ENCODE measurements at places on chromosomes 5 and 9. TPM values are rescaled to one million over a fixed set of nuclear protein-coding genes. Genes with fewer than 3 reads are reported as not detected.

- DNase-seq, result no peak
Observed at GRCh38 chr5:169811023-169811422, 169.3 kb downstream of the INSYN2B start.

DNA sequence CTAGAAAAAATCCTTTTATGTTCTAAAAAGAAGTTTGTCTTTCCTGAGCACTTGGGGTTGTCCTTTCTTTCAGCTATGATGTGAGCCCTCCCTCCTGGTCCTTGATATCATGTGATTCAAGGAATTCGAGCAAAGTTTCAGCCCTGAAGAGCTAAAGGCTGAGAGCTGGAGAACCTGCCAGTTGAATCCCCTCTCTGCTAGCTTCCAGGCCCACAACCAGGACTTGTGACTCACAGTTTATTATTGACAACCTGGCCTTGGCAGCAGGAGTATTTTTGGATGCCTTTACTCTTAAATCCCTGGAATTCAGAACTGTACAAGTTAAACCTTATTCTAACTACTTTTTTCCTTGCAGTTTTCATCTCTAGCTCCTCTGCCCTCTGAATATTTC, 182.8 kb downstream of the SPOCK1 start:
- no peak for DNase-seq

GRCh38 chr5:147522435-147522834, 12.6 kb upstream of the DPYSL3 start:
- DNase-seq, result no peak

DNA sequence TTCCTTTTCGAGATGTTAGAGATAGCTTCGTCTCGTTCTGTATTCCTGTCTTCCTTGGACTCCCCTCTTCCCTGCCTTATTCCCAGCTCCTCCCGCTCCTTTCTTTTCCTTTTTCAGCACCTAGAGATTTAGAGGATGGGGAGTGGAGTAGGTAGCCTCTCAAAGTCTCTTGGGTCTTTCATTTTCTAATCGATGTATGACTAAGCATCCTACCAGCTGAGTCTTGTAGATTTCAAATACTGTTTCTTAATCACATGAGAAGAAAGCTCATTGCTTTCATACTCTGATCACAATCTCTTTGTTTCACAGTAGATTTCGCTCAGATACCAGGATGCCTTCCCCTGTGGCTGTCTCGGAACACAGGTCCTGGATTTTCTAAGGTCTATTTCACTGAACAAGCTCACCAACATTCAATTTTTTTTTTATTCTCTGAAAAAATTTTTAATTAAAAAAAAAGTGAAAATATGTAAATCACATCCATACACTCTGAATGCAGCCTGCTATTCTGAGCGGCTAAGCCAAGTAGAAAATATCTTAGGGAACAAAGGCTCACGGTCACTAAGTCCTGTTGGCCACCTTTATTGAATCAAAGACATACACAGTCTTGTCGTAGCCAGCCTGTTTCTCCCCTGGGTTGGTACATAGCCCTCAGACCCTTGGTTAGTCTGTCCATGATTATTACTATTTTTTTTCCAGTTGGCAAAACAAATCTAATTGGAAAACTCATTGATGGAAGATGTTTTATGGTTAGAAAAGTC, 413.8 kb downstream of the KDM4C start:
- DNase-seq, result no peak

DNA sequence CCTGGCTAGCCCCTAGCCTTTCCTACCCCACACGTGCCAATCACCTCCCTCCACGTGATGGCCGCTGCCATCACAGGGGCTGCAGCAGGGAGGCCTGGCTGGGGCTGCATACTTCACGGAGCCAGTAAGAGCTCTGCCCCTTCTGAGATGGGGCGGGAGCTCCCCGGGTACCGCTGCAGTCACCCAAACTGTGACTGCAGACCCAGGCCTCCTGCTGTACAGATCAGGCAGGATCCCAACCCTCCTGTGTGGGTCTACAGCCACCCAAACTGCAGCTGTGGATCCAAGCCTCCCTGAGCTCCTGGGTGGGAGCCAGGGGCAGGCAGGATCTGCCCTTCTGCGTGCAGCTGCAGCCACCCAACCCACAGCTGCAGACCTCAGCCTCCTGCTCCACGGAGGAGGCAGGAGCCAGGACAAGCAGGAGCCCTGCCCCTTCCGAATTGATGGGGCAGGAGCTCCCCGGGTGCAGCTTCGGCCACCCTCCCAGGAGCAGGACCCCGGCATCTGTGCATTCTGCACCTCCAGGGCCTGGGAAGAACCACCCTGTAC, 3.2 kb upstream of the BTNL9 start:
- no peak for DNase-seq

- DNase-seq, result no peak
Observed at GRCh38 chr5:135714126-135714894, 120.2 kb upstream of the SLC25A48 start.

DNA sequence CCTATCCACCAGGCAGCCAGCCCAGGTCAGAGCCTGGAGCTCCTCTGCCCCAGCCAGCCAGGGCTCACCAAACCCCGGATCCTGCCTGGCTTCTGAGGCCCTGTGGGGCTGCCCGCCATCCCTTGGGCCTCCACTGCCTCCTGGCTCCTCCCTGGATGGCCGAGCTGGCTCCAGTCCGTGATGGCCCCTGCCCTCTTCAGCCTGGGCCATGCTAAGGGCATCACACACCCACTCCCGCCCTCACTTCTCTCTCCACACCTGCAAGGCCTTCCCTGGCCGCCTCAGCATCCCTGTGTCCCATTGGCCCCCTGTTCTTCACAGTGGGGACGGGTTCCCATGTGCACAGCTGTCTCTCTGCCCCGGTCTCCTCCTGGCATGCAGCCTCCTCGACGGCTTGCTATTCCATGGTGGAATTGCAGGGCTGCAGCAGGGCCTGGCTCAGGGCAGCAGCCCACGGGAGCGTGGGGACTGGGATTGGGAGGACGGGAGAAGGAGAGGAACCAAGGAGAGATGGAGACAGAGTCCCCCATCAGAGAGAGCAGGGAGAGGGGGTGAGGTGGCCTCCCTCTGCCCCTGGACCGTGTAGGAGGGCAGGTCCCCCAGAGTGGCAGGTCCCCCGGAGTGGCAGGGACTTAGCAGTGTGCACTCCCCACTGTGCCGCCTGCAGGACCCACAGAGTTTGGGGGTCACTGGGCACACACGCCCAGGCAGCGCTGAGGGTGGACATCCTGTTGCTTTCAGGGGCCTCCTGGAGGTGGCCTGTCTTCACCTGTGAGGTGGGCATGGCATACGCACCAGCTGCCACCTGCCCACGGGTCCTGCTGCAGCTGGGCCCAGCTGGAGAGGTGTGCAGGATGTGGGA, 16.7 kb upstream of the RNU6ATAC start:
- DNase-seq, result no peak

GRCh38 chr5:66808663-66809062, 212.5 kb downstream of the MAST4 start:
- no peak for DNase-seq

GRCh38 chr5:114387433-114387832, 25.6 kb downstream of the KCNN2 start:
- no peak for DNase-seq

DNA sequence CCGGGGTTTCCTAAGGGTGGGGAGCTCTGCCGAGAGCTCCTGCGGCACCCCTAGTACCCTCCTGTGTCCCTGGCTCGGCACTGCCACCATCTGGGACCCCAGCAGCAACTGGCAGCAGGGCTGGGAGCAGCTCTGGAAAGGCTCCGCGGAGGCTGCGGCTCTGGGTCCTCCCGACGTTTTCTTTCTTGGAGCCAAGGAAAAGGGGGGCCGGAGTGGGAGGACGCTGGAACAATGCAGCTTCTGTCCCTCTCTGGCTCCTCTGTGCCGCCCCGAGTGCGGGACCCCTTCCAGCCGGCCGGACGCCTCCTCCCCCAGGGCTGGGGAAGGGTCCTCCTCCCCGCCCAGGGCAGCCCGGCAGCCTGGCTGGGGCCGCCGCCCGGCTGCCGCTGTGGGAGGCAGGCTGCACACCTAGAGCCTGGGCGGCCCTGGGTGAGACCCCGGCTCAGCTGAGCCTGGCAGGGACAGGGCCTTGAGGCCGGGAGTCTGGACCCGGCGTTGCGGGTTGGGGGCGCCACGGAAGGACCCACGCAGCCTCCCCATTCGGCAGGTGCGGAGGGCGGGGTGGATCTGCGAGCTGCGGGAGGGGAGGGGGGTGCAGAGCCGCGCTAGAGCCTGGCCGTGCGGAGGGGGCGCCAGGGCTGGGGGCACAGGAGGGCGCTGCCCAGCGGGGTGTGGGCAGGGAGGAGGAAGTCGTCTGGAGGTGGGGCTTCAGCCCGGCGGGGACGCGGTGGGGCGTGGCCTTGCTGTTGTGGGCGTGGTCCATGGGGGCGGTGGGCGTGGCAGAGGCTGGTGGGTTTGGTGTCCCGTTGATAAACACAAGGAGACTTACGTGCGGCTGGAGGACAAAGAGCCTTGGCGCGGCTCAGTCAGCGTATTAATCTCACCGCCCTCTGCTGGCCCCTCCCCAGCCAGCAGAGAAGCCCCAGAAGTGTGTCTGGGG, 15.1 kb downstream of the GPSM1 start:
- DNase-seq, result no peak

- DNase-seq, result peak; percentile 46
Observed at GRCh38 chr9:17578911-17579793, at the start of gene SH3GL2. Gene SH3GL2 (plus strand): TSS chr9:17579066.

- no peak for DNase-seq
Observed at GRCh38 chr9:138043411-138044345, 166.1 kb downstream of the CACNA1B start.

- no peak for DNase-seq
Observed at GRCh38 chr9:136010176-136010575, 49.0 kb upstream of the UBAC1 start.

Gene DMRTA1
- polyA plus RNA-seq, result 1.2 TPM

Gene GABRA6
- polyA plus RNA-seq, result not detected

Gene FUT7
- polyA plus RNA-seq, result not detected

Gene ZCCHC10
- 31.3 TPM for polyA plus RNA-seq

Gene PKD2L2
- polyA plus RNA-seq, result 0.31 TPM

All from left renal cortex interstitium (tissue), 4 donors.